ENCODE measurements at places on chromosomes 1 and 21. TPM values are rescaled to one million over a fixed set of nuclear protein-coding genes. Genes with fewer than 3 reads are reported as not detected.

Gene PSMG1
- 82.4 TPM for total RNA-seq

Gene ABCA4
- total RNA-seq = 0.12 TPM

Gene RAB42
- total RNA-seq = 3.5 TPM

Gene NECTIN4
- total RNA-seq = 1.9 TPM

Gene RNASEL
- 2.0 TPM for total RNA-seq

Gene PRRX1
- not detected for total RNA-seq

Gene RSPO1
- 0.10 TPM for total RNA-seq

Gene RIMKLA
- 1.1 TPM for total RNA-seq

Gene AJAP1
- not detected for total RNA-seq

Gene NCAM2
- not detected for total RNA-seq

Gene ACOT11
- total RNA-seq = 2.5 TPM

Gene TTC4
- 25.1 TPM for total RNA-seq

Gene CR2
- not detected for total RNA-seq

Gene SH2D1B
- 0.13 TPM for total RNA-seq

Gene AIM2
- total RNA-seq = not detected

Gene LRRC3
- 2.1 TPM for total RNA-seq

Gene CNR2
- not detected for total RNA-seq

Gene RALGPS2
- total RNA-seq = 29.1 TPM

Gene IL10
- total RNA-seq = not detected

Gene SLC35F3
- 5.1 TPM for total RNA-seq

Gene SPRR2G
- not detected for total RNA-seq

Gene GJB5
- total RNA-seq = 0.17 TPM
